CD8-positive, alpha-beta T cell (primary cell): ENCODE measurements at places on chromosomes 16 and 17. TPM values are rescaled to one million over a fixed set of nuclear protein-coding genes. Genes with fewer than 3 reads are reported as not detected.

Gene SMARCD2
- total RNA-seq = 121 TPM

- no peak for DNase-seq
These were observed 339.0 kb downstream of the SNX29 start for GRCh38 chr16:12315330-12316136.

- no peak for DNase-seq
These were observed 3.0 kb upstream of the CMTM2 start for GRCh38 chr16:66576296-66576695.

Gene LRRC37A
- 2.7 TPM for total RNA-seq

DNA sequence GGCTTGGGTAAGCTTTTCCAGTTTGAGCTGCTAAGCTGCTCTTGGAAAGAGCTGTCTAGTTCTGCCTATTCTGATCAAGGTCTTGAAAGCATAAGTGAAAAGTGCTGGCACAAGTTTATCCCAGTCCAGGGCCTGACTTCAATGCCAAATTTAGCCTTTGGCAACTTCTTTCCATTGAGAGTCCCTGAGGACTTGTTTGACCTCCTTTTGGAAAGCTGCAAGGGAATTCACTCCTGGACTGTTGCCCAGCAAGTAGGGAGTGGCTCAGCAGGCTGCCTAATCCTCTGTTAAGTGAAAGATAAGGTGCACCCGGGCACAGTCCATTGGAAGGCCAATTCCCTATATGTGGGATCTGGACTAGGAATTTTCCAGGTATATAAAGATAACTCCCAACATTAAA, 16.0 kb upstream of the TANC2 start:
- no peak for DNase-seq

DNA sequence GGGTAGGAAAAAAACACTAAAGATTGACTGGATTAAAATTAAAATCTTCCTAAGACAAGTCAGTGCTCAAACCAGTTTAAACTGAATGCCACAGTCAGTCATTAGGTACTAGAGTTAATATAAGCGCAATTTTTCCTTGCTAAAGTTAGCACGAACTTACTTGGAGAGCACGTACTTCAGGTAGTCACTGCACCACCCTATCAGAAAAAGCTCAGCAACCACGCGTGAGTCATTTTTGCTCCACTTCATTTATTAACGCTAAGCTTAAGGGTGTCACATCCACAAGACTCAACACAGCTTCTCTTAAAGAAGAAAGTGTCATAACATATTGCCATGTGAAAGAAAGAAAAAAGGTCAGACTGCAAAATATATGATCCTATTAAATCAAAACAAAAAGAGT, 53.1 kb downstream of the TEX2 start:
- DNase-seq = no peak

DNA sequence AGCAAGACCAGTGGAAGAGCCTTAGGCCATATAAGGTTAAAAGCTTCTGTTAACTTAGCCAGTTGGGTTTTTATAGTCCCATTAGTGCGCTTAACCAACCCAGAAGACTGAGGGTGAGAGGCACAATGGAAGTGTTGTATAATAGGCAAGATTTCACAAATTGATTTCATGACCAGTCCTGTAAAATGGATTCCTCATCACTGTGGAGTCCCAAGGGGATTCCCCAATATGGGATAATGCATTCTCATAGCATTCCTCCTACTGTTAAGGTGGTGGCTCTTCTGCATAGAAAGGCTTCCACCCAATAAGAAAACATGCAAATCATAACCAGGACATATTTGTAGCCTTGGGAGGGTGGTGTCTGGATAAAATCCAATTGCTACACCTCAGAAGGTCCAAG, 22.1 kb upstream of the B4GALNT2 start:
- DNase-seq = no peak

DNA sequence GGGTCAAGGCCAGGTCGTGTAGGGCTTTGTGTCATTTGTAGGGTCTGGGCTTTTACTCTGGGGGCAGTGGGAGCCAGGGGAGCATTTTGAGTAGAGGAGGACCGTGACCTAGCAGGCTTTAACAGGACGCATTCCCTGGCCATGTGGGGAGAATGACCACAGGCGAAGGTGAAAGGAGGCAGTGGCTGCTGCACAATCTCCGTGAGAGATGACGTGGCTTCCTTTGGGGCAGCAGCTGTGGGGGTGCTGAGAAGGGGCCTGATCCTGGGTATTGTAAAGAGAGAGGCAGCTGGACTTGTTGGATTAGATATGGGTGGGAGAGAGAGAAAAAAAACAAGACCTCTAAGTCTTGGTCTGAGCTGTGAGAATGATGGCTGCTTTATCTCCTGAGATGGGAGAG, 46.0 kb downstream of the KATNIP start:
- DNase-seq = no peak

DNA sequence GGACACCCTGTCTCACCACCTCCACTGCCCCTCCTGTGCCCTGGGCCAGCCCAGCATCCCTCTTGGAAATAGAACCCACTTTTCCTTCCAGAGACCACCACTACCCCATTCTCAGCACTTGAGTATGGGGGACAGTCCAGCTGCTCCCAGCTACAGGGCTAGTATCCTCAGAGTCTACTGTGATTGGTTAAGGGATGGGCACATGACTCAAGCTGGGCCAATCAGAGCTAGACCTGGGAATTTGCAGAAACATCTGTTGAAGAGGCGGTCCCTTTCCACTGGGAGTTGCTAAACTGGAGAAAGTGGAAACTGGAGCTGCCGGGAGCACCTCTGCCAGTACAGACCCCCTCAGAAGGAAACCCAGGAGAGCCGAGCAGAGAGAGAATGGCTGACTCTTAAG, 156.6 kb downstream of the GSG1L start:
- DNase-seq = no peak

DNA sequence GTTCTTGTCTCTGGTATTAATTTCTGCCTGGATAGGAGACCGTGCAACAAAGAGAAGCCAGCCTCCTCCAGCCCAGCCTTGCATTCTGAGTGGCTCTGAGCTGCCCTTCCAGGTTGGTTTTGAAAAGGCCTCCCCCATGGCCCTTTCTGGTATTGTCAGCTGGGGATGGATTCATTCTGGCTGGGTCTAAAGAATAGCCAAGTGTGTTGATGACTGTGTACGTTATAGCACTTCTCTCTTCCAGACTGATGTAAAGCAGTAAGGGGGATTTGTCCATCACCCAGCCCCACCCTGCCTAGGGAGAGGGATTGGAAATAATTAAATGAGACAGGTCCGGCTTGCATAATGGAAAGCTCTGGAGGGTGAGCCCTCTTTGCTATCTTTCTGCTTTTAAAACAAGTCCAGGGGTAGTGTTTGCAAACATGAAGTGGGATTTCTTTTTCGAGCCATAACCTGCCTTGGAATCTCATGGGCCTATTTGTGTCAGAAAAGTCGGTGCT, 146.4 kb downstream of the MSI2 start:
- DNase-seq = no peak

- DNase-seq = no peak
These were observed 5.3 kb downstream of the LMF1 start for GRCh38 chr16:965487-965886.

Gene PLD6
- total RNA-seq = 3.3 TPM

DNA sequence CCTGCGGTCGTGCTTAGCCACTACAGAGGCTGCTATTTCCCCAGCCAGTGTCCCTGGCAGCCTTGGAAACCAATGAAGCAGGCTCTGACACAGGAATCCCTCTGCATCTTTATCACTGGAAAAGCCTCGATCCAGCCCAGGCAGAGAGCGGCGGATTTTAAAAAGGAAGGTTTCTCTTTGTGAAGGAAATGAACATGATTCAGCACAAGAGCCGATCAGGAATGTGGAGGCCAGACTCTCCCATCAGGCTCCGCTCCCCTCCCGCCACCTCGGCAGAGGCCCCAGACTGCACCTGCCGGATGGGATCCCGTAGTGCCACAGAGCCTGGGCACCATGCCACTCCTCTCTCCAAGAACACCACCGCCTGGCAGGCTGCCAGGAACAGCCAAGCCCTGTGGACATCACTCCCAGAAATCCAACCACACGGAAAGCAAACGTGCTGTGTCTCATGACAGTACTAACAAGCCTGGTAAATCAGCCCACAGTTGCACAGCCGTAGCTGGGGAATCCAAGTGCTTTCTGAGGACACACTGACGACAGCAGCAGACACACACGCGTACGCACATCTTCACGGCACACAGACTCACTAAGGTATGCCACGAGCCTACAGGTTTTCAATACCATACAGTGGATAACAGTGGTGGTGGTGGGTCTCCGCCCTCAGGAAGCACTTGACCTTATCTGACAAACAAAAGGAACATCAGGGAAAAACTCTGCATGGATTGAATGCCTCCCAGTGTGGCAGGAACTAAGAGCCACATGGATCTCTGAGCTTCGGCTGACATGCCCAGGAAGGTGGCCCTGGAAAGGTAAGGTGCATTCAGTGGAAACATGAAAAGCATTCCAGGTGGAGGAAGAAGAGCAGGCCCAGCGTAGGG, 5.4 kb downstream of the LRRC75A start:
- no peak for DNase-seq

GRCh38 chr16:89616623-89617022, 3.2 kb downstream of the DPEP1 start:
- DNase-seq = peak; percentile 58
